ENCODE measurements at places on chromosomes 12 and 14. TPM values are rescaled to one million over a fixed set of nuclear protein-coding genes. Genes with fewer than 3 reads are reported as not detected.

The RASSF9 gene
- total RNA-seq, result not detected

The LETMD1 gene
- 28.5 TPM for total RNA-seq

The OVCH1 gene
- total RNA-seq, result not detected

The PZP gene
- not detected for total RNA-seq

The LACRT gene
- not detected for total RNA-seq

The RBP5 gene
- total RNA-seq, result not detected

- DNase-seq, result no peak
- H3K27ac ChIP-seq, result no peak overlapping the region
- no peaks in the 10 kb centered on the region for H3K27me3 ChIP-seq
Observed at GRCh38 chr14:61678975-61679374, 16.3 kb upstream of the HIF1A start.

DNA sequence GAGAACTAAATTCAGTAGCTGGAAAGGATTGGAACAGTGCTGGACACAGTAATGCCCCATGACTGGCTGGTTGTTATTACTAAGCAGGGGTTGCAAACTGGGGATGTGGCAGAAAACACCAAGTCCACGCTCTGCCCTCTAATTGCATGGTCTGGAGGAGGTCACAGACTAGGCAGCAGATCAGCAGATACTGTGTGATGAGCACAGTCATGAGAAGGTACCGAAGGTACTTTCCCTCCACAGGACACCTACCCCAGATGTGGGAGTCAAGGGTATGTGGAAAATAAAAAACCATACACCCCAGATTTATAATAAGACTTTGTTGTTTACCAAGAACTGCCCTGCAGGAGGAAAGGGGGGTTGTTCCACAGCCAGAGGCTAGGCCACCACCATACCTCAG, 175.3 kb downstream of the PELI2 start:
- H3K27me3 ChIP-seq, result no peaks in the 10 kb centered on the region
- DNase-seq, result no peak
- H3K36me3 ChIP-seq, result peaks cover 6% of the 10 kb centered on the region
- peaks cover 11% of the 10 kb centered on the region for H3K4me1 ChIP-seq
- no peak overlapping the region for H3K27ac ChIP-seq
- H3K4me3 ChIP-seq, result no peak overlapping the region

GRCh38 chr12:86213012-86213411, 43.2 kb downstream of the MGAT4C start:
- no peaks in the 10 kb centered on the region for H3K27me3 ChIP-seq
- no peaks in the 10 kb centered on the region for H3K36me3 ChIP-seq
- H3K27ac ChIP-seq, result no peak overlapping the region
- no peak for DNase-seq
- no peaks in the 10 kb centered on the region for H3K4me1 ChIP-seq

GRCh38 chr14:101889366-101889765, 75.0 kb upstream of the DYNC1H1 start:
- no peaks in the 10 kb centered on the region for H3K4me1 ChIP-seq
- no peak overlapping the region for H3K27ac ChIP-seq
- no peak for DNase-seq
- H3K27me3 ChIP-seq, result no peaks in the 10 kb centered on the region
- peaks cover 54% of the 10 kb centered on the region for H3K36me3 ChIP-seq
- H3K4me3 ChIP-seq, result no peak overlapping the region

DNA sequence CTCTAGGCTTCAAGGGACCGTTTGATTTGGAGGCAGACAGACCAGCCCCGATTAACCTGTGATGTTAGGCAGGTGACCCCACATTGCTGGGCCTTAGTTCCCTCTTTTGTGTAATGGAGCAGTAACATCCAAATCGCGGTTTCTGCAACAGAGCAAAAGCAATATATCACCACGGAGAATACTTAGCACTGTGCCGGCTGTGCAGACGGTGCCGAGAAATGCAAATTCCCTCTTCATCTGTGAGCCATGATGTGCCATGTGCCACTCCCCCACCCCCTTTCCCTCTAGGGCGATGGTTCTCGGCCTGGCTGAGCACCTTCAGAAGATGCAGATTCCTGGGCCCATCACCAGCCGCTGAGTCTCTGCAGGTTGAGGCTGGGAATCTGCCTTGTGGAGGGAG, 10.9 kb downstream of the BCL7A start:
- no peak for DNase-seq
- H3K4me3 ChIP-seq, result no peak overlapping the region
- H3K4me1 ChIP-seq, result no peaks in the 10 kb centered on the region
- H3K27ac ChIP-seq, result no peak overlapping the region
- H3K27me3 ChIP-seq, result no peaks in the 10 kb centered on the region

DNA sequence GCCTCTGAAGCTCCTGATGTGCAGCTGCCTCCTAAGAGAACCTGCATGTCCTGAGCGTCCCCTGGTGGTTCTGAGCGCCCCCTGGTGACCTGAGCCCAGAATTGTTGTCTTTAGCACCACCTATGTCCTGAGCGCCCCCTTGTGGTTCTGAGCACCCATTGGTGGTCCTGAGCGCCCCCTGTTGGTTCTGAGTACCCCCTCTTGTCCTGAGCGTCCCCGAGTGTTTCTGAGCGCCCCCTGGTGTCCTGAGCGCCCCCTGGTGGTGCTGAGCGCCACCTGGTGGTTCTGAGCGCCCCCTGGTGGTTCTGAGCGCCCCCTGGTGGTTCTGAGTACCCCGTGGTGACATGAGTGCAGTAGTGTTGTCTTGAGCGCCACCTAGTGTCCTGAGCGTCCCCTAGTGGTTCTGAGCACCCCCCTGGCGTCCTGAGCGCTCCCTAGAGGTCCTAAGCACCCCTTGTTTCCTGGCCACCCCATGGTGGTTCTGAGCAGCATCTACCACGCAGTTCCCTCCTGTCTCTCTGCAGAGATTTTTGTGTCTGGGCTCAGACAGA, 782.5 kb downstream of the TMEM121 start:
- no peaks in the 10 kb centered on the region for H3K4me1 ChIP-seq
- no peak for DNase-seq
- no peak overlapping the region for H3K4me3 ChIP-seq
- no peaks in the 10 kb centered on the region for H3K36me3 ChIP-seq
- no peak overlapping the region for H3K27ac ChIP-seq
- no peaks in the 10 kb centered on the region for H3K27me3 ChIP-seq

GRCh38 chr12:39824505-39825212, 205.1 kb upstream of the ABCD2 start:
- no peak for DNase-seq
- no peak overlapping the region for H3K4me3 ChIP-seq
- H3K36me3 ChIP-seq, result no peaks in the 10 kb centered on the region
- H3K27ac ChIP-seq, result no peak overlapping the region
- H3K4me1 ChIP-seq, result no peaks in the 10 kb centered on the region

DNA sequence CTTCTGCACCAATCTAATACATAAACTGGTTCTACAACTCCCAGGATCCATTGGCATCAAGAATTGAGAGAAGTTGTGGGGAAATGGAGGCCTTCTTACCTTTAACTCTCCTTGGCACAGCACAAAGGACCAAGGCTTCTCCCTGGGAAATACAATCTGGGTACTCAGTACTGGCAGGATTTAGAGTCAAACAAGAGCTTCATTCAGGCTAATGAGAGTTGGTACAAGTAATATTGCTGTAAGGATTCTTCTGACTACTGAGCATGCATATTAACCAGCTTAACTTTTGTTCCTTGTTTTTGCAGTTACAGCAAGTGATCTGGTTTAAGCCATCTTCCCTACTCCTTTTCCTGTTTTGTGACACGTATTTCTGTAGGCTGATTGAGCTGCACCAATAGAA, 76.2 kb upstream of the FERMT2 start:
- H3K4me1 ChIP-seq, result peaks cover 23% of the 10 kb centered on the region
- H3K27ac ChIP-seq, result no peak overlapping the region
- no peak overlapping the region for H3K4me3 ChIP-seq
- H3K36me3 ChIP-seq, result no peaks in the 10 kb centered on the region
- no peak for DNase-seq

Data from SJSA1 (cell line).